Mononuclear cell (primary cell): ENCODE measurements at places on chromosomes 1 and 21. TPM values are rescaled to one million over a fixed set of nuclear protein-coding genes. Genes with fewer than 3 reads are reported as not detected.

Gene C2CD4D
- total RNA-seq = 0.21 TPM

Gene PRAMEF10
- not detected for total RNA-seq

Gene TRIM67
- under 0.01 TPM for total RNA-seq

Gene TMEM52
- total RNA-seq = 0.31 TPM

Gene GNAT2
- not detected for total RNA-seq

Gene CA6
- 0.63 TPM for total RNA-seq

Gene ATP5PO
- 118 TPM for total RNA-seq

Gene GPR25
- 0.84 TPM for total RNA-seq

Gene IL20
- total RNA-seq = not detected

Gene FALEC
- not detected for total RNA-seq

Gene LDLRAD1
- not detected for total RNA-seq

Gene USH2A
- not detected for total RNA-seq

Gene UCK2
- total RNA-seq = 5.2 TPM

Gene NBPF15
- total RNA-seq = 44.2 TPM

Gene GCSAML
- 1.7 TPM for total RNA-seq

Gene FCRLA
- total RNA-seq = 1.4 TPM

Gene IGSF3
- total RNA-seq = 0.21 TPM

Gene ARHGEF10L
- total RNA-seq = 7.6 TPM

Gene SELP
- 17.0 TPM for total RNA-seq

Gene FYB2
- not detected for total RNA-seq

Gene KCNC4
- total RNA-seq = 2.8 TPM

Gene SMG5
- total RNA-seq = 38.8 TPM

Gene KRTCAP2
- total RNA-seq = 62.0 TPM

Gene S100A9
- 5,352 TPM for total RNA-seq

Gene VTCN1
- total RNA-seq = not detected

Gene ZNF695
- 0.52 TPM for total RNA-seq
